ENCODE measurements at places on chromosomes 5 and 9.
A peak's percentile ranks its signal among the peaks of the same experiment; 100 is the strongest.

GRCh38 chr5:33271606-33272005 is 169.2 kb upstream of the TARS1 start:
- DNase-seq: no peak

DNA sequence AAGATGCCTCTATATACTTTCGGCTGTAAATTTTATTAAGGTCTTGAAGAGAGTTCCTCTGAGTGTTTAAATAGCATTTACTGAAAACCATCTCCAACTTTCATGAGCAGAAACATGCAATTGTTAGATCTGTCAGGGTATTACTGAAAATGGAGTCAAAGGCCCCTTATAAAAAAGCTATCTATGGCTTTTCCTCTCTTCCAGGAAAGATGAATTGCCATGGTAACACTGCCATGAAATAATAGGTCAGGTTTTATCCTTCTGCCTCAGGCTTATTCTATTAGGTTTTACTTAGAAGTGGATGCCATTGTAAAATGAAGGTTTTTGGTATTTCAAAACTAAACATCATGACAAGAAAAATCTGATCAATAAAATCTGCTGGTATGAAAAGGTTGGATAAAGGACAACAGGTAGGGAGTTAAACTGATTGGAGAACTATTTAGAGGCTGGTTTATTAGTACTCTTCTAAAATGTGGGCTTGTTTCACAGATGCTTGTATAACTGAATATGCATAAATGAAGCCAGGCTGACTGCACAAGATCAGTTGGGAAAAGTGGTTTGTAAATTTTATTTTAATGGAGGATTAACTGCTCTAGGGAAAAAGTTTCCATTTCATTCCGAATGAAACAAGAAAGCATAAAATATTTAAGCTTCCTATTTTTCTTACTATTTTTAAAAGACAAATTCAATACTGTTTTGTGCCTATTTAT is 135.5 kb downstream of the RAB3C start:
- DNase-seq: no peak

DNA sequence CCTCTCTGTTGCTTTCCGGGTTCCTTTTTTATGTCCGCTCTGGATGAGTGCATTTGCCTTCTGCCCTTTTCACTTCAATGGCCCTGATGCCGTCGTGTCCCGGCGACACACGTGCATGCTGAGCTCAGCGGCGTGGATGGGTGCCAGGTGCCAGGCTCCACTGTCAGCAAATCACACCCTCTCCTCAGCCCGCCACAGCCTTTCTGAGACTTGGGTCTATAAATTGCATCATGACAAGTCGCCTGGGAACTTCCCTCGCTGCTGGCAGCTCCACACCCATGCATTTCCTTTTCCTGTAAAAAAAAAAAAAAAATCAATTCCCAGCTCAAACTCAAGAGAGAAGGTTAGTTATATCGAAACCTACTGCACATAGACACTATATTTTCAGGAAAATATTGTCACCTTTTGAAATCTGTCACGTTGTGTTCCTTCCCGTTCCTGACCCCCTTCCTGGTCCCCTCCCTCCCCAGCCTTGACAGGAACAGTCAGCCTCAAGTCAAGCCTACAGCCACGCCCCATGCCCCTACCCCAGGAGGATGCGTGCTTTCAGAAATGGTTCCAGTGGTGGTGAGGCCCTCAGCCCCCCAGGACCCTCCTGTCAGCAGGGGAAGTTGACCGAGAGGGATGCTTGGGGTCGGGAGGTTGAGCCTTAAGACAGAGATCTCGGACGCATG is 110.3 kb upstream of the PTCH1 start:
- DNase-seq: peak; percentile 43

DNA sequence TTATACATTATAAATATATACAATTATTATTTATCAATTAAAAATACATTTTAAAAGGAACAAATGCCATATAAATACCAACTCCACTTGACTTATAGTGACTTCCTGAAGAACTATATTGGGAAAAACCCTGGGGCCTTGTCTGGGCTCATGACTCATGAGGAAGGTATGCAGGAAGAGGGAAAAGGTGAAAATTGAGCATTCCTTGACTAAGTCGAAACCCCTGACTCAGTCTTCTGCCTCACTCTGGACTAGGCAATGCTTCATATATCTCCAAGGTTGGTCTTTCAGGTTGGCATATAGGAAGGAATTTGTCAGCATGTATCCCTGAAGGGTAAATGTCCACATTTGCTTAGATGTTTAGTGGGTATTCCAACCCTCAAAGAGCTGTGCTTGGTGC is 78.5 kb downstream of the SH3TC2 start:
- no peak for DNase-seq

DNA sequence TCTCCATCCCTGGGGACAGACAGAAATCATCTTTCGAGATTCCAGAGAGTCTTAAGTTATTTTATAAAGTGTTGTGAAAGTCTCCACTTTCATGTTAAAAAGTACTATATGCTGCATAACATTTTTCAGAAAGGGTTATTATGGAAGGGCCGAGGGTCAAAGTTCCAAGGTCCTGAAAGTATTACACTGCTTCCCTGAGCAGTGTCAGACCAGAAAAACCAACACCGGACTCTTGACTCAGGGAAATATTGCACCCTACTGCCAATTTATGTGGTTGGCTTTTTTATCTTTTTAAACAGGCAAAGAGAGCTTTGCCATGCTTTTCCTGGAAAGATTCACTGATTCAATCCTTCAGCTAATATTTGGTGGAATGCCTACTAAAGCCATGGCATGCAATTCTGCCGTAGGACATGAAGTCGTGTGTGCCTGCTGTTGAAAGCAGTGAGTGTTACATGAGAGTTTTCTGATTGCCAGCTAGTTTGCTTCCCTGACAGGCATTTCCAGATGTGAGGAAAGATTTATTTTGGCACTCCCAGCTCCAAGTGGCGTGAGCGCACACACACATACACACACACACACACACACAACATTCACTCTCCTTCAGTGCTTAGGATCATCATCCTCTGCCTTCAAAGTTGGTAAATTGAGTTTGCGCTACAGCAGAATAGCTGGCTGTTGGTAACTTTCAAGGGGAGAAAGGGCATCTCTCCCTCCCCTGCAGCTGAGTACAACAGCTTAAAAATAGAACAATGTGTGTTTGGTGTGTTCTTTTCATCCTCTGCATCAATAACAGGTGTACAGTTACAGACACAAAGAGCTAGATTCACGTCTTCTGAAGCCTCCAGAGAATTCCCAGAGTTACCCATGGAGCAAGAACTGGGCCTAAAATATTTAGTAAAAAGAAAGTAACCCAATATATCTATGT is 45.6 kb downstream of the SLC1A3 start:
- DNase-seq: no peak

- DNase-seq: no peak
Measured at GRCh38 chr5:94159144-94159543, 417.7 kb upstream of the POU5F2 start.

GRCh38 chr9:72203205-72203803 is 54.1 kb downstream of the GDA start:
- no peak for DNase-seq

- no peak for DNase-seq
Measured at GRCh38 chr5:25301836-25302235, 657.1 kb upstream of the CDH10 start.

- no peak for DNase-seq
Measured at GRCh38 chr9:105319202-105319813, 74.9 kb downstream of the SLC44A1 start.

DNA sequence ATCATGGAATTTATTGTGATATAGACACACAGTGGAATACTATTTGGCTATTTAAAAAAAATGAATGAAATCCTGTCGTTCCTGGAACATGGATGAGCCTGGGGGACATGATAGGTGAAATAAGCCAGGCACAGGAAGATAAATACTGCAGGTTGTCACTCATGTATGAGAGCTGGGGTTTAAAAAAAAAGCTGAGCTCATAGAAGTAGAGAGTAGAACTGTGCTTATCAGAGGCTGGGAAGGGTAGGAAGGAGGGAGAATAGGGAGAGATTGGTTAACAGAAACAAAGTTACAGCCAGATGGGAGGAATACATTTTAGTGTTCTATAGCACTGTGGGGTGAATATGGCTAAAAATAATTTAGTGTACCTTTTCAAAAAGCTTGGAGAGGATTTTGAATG is 200.6 kb upstream of the NR4A3 start:
- DNase-seq: no peak
